ENCODE measurements at places on chromosomes 1 and 21.

DNA sequence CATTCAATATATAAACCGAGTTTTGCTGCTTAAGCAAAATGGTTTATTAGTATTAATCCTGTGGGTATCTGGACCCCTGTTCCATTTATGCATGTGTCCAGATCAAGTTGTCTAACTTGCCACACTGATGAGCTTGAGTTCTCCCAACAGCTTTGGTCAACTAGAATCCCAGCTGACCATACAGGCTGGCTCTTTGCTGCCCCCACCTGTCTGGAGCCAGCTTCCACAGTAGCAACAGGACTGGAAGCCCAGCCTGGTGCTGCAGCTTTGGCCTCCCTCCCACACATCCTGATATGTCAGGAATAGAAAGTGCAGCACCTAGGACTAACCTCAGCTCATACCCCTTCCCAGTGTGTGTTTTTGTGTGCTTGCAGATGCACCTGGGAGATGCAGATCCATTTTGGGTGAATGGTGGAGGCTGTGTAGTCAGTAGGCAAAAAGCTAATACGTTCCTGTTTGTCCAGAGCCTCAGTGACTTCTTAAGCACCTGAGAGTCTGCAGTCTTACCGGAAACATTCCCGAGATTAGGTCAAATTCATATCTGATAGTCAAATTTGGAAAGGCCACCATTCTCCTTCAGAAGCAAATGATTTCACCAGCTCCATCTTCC, 40.9 kb upstream of the BEND5 start:
- DNase-seq: peak; percentile 15

GRCh38 chr1:47436979-47437446, 831 bp upstream of the FOXD2 start:
- peak; percentile 20 for DNase-seq

- DNase-seq: no peak
Observed at GRCh38 chr1:177646757-177647730, 322.8 kb downstream of the SEC16B start.

GRCh38 chr1:107524301-107524700, 383.5 kb downstream of the NTNG1 start:
- no peak for DNase-seq

GRCh38 chr1:201903135-201903534, 14.4 kb downstream of the SHISA4 start:
- DNase-seq: no peak

- no peak for DNase-seq
Observed at GRCh38 chr1:222911866-222912265, 97.0 kb downstream of the DISP1 start.

Measured in NCI-H1092 treated with DMSO at 0.1 percent for 48 hours (cell line).